ENCODE measurements at places on chromosomes 2 and 18.

- DNase-seq, result no peak
Measured at GRCh38 chr2:201298462-201299052, 38.2 kb downstream of the CASP8 start.

DNA sequence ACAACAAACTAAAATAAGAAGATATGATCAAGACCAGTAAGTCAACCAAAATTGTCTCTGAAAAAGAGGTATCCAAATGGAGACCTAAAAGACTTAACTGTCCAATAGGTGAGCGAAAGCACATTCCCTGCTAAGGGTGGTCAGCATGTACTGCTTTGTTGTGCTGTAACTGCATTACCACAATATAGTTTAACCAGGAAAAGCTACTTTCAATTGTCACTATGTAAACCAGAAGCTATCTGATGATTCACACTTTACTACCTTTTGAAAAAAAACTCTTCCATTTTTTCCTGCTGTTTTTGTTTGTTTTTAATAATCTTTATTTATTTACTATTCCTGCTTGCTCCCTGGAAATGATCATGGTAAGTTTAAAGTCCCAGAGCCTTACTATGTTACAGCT lies 36.1 kb downstream of the ASXL2 start:
- DNase-seq, result no peak

DNA sequence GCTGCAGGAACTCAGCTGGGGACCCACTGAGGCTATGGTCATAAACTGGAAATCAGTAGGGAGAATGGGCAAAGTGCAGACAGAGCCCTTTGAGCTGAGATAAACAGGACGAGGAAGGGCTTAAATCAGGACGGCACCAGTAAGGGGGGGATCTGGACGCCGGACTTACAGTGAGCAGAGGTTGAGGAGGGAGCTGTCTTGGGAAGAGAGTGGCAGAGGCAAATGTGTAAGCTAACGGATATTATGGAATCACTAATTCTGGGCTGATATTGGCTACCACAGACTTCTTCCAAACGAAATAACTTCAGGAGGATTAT lies 539 bp downstream of the CYP27A1 start:
- DNase-seq, result no peak

DNA sequence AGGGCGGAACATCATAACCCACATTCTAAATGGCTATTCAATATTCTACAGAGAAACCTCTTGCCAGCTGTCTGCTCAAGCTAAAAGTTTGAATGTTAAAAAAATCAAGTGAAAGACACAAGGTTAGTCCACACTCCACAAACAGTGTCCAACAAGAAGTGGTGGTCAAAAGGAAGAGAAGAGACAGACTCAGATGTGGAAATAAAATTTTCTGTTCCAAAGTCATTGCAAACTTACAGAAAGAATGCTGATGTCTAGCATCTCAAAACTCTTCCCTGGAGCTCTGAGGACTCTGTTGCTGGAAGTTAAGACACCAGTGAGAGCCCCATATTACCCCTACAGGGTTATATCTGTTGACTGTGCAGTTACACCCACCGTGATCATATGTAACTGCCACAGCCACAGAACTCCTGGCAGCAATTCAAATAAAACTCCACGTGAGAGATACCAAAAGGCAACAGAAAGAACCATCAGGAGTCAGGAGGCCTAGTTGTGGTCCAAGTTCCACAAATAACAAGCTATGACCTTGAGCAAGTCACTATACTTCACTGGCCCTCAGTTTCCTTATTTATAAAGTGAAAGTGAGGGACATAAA lies 60.9 kb downstream of the AAK1 start:
- DNase-seq, result no peak

DNA sequence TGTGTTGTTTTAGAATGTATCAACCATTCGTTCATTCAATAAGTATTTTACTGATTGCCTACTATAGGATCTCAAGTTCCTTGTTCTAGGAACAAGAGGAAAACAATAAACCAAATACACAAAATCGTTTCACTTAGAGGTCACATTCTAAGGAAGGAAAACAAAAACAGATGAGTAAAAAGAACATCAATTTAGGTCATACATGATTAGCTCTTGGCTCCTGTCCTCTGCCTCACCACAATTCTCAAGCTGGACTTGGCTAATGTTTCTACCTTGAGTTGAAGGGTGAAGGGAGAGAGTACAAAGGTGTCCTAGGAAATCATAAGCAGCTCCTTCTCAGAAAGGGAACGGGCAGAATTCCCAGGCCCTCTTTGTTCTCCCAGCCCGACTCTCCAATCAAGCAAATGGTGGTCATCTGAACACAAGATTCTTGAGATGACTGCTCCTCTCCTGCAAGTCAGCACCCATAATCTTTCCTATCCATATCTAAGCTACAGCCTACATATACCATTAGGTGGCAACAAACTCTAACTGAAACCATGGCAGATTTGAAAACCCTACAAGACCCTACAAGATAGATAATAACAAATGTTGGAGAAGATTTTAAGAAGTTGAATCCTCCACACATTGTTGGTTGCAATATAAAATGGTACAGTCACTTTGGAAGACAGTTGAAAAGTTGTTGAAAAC lies 76.0 kb downstream of the CBLN2 start:
- no peak for DNase-seq

GRCh38 chr18:13735681-13736080 lies 9.2 kb downstream of the RNMT start:
- DNase-seq, result no peak

- DNase-seq, result no peak
Measured at GRCh38 chr18:811182-811891, 705 bp downstream of the YES1 start.

DNA sequence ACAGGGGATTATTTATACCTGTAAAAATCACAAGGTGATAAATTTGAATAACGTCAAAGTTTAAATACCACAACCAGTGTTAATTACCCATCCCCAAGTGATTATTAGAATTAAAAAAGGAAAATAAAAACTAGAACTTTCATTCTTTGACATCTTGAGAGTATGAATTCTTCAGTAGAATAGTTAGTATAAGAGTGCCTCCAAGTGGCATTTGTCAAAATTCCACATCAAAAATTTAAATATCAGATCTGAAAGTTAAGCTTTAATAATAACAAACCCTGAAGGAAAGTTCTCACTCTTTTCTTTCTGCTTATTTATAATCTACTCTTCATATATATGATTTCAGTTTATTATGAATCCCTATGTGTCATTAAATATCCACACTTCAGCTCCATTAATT lies 273.7 kb upstream of the KYNU start:
- DNase-seq, result no peak

- no peak for DNase-seq
Measured at GRCh38 chr18:54151376-54151775, 73.1 kb downstream of the MBD2 start.

DNA sequence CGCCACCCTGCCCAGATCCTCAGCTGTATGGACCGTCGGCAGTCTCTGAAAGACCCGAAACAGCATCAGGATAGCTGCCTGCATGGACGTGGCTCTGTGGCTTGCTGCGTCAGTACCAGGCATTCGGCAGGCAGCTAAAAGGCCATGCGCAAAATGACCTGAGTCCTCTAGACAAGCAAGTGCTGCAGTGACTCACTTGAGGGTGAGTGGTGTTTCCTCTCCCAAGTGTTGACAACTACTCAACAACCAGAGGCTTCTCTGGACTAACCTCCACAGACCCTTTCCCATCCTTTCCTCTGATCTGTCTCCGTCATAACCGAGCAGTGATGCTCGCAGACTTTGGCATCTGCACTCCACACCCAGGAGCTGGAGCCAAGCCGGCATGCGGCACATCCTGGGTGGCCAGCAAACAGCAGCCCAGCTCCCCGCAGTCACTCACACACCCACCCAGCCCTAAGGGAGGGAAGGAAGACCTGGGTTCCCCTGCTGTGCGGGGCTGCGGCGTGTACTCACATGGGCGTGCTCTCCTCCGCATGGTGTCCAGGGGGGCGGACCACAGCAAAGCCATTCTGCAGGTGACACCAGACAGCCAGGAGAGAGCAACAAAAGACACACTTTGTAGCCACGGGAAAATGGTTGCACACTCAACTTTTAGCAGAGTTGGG lies 239.3 kb downstream of the TWIST2 start:
- no peak for DNase-seq

- no peak for DNase-seq
Measured at GRCh38 chr18:68735483-68736343, 20.8 kb upstream of the TMX3 start.

- DNase-seq, result no peak
Measured at GRCh38 chr2:118530976-118531375, 316.5 kb downstream of the EN1 start.

DNA sequence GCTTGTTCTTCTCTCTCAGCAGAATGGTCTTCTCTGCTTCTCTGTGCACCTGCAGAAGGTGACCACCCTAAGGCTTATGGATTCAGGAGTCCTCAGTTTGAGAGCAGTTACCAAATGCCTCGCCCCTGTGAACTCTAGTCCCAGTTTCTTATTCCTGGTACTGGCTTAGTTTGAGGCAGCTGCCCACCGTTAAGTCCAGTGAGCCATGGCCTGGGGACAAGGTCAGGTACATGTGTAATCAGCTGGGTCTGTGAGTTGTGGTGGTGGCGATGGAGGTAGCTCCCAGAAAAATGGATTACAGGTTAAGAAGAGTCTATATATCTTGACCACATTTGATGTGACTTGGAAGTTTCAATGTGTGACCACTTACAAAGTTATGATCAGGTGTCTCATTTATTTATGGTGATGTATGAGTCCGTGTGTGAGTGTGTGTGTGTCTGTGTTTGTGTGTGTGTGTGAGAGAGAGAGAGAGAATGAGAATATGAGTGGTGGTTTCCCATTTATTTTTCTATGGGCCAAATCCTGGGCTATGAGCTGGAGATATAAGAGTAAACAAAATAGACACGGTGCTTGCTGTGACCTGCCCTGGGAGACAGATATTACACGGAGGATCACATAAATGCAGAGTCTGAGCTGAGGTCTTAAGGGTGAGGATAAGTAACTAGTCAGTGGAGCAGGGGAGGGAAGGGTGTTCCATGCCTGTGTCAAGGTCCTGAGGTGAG lies 13.0 kb upstream of the IL1RN start:
- no peak for DNase-seq

DNA sequence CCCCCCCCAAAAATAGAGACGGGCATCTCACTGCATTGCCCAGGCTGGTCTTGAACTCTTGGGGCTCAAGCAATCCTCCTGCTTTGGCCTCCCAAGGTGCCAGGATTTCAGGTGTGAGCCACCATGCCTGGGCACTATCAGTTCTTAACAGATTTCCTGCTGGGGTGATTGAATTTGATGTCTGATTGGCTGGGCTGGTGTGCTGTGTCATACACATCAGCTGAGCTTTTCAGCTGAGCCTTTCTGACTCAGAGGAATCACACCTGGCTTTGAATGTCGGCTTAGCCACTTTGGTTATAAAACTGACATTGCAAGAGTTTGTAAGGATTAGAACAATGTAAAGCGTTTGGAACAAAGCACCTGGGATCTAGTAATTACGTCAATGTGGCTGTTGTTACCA lies 18.9 kb downstream of the NCAPH start:
- no peak for DNase-seq

GRCh38 chr2:77831898-77832297 lies 309.7 kb upstream of the LRRTM4 start:
- DNase-seq, result no peak

DNA sequence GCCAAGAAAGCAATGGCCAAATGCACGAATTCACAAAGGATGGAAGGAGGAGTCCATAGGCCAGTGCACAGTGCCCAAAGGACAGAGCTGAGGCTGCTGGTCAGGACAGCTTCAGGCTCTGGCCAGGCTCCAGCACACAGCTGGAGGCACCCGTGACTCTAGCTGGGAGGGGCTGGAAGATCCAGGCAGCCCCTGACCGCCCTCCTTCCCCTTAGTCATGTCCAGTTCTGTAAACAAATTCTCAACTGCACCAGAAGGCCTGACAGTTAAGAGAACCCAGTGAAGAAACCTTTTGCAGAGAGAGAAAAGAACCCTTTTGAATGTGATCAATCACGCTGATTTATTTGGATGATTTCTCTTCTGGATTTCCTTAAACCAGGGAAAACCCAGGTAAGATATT lies 7.7 kb upstream of the YWHAQ start:
- peak; percentile 76 for DNase-seq

DNA sequence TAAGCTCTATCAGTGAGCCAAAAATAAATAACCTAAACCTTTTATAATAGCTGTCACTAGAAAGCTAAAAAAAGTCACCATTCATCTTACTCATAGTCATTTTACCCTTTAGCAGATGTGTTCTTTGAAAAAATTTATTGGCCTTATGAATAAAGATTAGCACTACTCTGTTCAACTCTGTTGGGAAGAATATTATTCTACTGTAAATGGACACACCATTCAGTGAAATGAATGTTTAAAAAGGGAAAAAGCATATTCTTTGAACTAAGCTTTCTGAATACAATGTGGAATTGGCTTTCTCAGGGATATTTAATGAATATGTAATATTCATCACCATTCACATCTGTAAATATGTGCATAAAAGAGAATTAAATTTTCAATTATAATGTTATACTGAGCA lies 422.0 kb downstream of the CBLN2 start:
- no peak for DNase-seq

- DNase-seq, result no peak
Measured at GRCh38 chr2:68907920-68908253, 36.7 kb upstream of the BMP10 start.

GRCh38 chr18:69889009-69889408 lies 58.7 kb downstream of the CD226 start:
- no peak for DNase-seq

DNA sequence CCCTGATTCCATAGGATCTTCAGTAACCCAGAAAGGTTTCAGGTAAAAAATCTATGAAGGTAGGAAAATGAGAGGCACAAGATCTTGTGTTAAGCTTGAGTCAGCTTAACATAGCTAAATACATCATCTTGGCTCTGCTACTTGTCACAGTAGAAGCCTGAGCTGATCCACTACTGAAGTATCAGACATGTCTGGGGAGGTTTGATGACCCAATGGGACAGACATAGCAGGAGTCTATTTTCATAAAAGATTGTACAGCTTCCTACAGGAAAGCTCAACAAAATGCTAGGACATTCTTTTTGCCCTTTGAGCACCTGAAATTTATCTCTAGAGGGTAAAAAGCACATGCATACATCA lies 84.3 kb upstream of the FSHR start:
- no peak for DNase-seq

DNA sequence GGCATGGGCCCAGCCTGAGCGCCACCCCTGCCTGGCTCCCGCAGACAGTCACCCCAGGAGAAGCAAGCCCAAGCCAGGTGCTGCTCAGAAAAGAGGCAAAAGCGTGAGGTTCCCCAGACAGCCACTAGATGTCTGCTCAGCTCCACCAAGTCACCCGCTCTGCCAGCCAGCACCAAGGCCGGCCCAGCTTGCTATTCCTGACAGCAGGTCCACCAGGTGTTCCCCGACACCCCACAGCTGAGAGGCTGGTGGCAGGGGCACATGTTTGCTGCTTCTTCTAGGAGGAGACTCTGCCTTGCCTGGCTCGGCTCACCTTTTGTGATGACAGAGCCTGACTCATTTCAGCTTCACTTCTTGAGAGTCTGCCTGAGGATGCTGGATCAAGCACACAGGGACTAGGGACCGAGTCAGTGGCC lies 206.7 kb downstream of the MGAT5 start:
- DNase-seq, result no peak

DNA sequence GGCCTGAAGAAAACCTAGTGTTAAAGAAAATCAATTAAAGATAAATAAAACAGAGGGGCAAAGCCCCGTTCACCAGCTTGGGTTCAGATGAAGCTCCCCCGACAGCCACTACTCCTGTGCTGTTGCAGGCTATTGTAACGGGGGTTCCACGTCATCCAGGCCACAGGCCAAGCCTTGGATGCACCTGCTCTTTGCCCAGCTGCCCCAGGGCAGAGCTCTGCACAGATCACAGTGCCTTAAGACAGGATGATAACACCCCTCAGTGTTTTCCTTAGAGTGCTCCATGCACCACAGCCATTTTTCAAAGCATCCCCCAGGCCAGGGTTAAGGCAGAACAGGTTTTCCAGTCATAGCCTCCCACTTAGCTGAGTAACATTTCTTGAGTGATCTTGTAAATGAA lies 32.0 kb downstream of the FASTKD2 start:
- DNase-seq, result no peak

Measured in non-pigmented ciliary epithelial cell (primary cell).